Stimulated activated CD4-positive, alpha-beta T cell treated with anti-CD3 and anti-CD28 coated beads, Interleukin-2, amount 100 ng/mL, for 48 hours (primary cell): ENCODE measurements at places on chromosomes 4 and X.

DNA sequence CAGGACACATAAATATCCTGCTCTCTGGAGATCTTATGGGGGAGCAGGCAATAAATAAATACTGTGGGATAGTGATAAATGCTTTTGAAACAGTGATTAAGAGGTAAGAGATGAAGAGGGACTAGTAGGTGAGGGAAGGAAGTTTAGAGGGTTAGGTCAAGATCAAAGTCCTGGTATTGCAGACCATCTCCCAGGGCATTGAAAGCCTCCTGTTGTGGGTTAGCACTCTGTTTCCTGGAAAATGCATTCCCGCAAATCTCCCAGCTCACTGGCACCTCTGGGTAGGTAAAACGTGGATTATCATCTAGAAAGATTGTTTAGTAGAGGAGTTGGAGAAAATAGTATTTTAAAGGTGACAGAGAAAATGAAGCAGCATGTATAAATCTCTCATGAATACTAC is 2.2 kb downstream of the SNX25 start:
- DNase-seq = no peak

GRCh38 chr4:70496231-70496630 is 22.1 kb upstream of the AMTN start:
- no peak for DNase-seq

GRCh38 chrX:84186603-84187532 is 1.1 kb downstream of the RPS6KA6 start:
- DNase-seq = no peak

DNA sequence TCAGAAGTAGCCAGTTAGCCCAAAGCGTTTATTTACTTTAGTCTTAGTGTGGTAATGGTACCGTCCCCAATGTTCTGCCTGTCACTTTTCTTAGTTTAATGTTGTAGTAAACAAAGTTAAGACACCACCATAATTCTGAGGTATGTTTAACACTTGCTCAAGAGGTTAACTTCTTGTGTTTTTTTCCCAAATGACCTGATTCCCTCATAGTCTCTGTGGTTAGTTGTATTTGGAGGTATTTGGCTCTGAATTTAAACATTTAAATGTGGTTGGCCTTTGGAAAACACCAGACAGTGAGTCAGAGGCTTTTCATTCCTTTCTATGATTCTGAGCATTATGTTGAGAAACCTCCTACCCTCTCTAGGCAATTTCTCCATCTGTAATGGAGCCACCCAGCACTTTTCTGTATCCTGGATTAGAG is 47.9 kb downstream of the CXCL1 start:
- DNase-seq = no peak

DNA sequence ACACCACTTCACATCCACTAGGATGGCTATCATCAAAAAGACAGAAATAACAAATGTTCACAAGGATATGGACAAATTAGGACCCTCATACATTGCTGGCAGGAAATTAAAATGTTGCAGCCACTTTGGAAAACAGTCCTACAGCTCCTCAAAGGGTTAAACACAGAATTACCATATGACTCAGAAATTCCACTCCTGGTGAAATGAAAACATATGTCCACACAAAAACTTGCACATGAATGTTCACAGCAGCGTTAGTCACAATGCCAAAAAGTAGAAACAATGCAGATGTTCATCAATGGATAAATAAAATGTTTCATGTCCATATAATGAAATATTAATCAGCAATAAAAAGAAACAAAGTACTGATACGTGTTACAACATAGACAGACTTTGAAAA is 15.1 kb downstream of the S100G start:
- no peak for DNase-seq
